Stimulated activated effector memory CD8-positive, alpha-beta T cell treated with anti-CD3 and anti-CD28 coated beads, Interleukin-12 subunit alpha, Interleukin-12 subunit beta, amount 100 ng/mL, for 72 hours (primary cell): ENCODE measurements at places on chromosomes 4 and X.

DNA sequence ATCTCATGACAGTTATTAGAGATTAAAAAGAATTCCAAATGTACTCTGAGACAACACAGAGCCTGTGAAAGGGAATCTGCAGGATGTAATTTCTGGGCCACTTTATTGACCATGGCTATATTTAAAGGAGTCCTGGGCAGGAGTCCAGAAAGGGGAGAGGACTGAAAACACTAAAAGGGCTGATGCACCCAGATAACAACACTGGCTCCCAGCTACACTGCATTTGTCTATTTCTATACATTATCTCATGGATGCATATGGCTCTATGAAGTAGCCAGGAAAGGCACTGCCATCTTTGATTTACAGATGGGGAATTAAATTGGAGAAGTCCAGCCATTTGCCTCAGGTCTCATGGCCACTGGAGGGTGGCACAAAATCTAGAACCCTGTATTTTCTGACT is 56.0 kb downstream of the MED28 start:
- DNase-seq = no peak

DNA sequence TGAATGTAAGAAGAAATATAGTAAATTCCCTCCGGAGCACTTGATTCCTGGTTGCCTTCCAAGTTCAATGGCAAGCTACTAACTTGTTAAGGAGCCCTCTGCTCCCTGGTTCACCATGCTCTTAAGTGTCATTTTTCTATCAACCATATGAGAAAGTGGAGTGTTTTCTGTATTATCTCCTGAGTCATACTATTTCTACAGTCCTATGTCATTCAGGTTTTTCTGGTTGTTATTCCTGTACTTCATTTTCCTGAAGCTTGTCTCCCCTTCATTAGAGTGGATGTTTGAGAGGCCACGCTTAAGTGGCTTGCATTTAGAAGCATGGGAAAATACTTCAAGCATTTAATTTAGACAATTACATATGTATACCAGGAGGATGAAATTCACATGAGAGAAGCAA is 14.7 kb upstream of the EPGN start:
- no peak for DNase-seq

GRCh38 chr4:123788577-123788976 is 392.0 kb downstream of the SPRY1 start:
- DNase-seq = no peak

DNA sequence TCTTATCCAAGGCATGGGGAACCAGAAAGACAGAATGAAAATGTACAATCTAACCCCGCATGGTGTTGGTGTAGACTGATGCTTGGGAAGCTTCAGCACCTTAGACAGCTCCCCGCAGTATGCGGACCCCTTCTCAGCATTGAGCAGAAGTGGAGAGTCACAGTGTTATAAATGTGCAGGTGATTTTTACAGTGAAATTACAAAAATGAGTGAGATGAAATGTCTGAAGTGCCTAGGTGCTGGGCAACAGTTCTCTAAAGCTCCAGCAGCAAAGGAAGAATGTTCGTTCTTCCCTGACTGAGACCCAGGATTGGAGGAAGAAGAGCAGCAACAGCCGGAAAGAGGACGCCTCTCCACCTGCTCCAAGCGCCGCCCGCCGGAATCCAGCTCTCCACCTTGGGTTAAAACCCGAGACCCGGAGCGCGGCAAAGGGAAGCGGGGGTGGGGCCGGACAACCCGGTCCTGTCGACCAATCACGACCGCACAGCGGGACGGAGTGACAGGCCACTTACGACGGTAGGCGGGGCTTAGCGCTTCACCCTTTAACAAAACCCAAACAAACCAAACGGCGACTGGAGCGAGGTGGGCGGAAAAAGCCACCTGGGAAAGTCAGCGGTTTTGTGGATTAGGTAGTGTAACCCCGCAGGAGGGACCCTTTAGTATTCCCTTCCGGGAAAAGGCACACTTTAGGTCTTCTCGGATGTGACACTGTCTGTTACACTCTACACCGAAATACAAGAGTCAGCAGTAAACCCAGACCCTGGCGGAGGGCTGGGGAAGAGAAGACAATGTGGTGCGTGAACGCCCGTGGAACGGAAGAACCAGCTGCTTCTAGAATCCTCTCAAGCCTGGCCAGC is at the start of gene GLRA3:
Gene GLRA3, minus strand, starts transcription at position 403 of the 857 bp plus-strand sequence. CDS start 436 bp downstream, outside the sequence.
- DNase-seq = no peak

DNA sequence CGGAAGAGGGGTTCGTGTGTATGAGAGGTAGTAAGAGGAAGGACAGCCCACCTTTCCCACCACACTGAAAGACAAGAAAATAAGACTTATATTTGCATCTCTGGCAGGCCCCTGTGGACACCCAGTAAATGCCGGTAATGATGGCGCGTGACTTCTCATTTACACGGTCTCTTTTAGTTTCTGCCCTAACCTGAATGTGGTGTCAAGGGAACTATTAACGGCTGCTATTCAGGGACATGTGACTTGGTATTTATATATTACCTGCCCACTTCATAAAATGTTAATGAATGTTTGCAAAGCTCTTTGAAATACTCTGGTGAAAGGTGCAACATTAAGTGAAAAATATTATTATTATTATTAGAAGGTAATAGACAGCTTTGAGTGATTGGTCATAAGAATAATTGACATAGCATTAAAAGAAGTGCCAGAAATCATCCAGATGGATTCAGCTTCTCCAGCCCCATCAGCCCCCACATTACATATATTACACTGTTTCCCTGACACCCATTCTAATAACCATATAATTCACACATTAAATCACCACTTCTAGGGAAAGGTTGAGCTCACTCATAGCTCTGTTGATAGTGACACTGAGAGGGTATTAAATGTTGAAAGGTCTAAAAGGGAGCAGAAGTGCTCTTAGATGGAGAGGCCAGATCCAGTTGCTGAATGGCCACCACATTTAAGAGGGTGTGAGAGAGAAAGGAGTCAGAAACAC is 83.0 kb upstream of the BEND4 start:
- DNase-seq = no peak
